Transverse colon (tissue), 4 donors: ENCODE measurements at places on chromosomes 7 and 10. TPM values are rescaled to one million over a fixed set of nuclear protein-coding genes. Genes with fewer than 3 reads are reported as not detected.

GRCh38 chr7:25712500-25712899 lies 439.5 kb upstream of the NFE2L3 start:
- no peak for DNase-seq

- DNase-seq: no peak
These were observed 494.1 kb upstream of the SEMA3A start for GRCh38 chr7:84688671-84689070.

DNA sequence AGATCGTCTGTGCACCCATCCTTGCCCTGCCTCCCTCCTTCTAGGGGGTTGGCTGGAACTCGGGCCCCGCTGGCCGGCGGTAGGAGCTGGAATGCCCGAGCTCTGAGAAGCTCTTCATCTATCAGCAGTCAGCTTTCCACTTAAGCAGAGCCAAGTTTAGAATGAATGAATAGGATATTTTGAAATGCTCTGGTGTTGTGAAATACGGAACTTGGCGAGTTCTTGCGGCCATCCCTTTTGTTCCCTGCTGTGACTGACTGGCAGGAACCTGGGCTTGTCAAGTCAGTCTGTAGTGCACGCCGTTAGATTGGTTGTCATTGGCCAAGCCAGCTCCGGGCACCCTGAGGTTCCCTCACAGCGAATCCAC lies 33.3 kb downstream of the FOXK1 start:
- peak; percentile 32 for DNase-seq

DNA sequence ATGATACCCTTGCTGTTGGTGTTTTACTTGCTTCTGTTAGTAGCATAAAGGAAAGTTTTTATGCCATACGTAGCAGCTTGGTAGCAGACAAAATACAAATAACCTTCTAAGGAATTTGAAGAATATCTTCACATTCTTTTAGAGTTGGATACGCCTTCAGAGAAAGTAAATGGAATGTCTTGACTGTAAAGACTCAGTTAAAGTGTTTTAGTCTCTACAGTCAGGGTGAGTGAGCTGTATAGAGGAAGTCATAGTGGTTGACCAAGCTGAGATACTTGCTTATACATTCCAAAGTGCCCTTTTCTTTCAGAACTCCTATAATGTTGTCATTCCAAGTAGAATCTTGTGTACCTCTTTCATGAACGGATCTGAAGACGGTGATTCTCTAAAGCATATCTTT lies 37.7 kb downstream of the RABGEF1 start:
- DNase-seq: no peak

DNA sequence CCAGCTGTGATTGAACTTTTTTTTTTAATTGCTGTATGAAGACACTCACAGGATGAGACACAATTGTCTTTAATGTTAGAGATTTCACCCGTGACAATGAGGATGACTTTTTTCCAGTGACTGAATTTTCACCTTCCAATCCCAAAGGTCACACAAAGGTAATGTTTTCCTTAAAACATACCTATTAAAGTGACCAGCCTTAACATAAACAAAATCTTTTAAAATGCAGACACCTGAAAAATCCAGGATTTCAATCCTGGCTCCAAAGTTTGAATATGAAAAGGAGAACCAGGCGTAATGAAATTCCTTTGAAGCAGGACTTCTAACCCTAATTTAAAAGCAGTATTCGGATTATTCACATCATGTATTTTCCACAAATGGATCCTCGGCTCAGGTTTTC lies 647.7 kb downstream of the GATA3 start:
- DNase-seq: no peak

Gene TUBB8
- total RNA-seq: not detected
